ENCODE measurements at places on chromosomes 5 and 9.

DNA sequence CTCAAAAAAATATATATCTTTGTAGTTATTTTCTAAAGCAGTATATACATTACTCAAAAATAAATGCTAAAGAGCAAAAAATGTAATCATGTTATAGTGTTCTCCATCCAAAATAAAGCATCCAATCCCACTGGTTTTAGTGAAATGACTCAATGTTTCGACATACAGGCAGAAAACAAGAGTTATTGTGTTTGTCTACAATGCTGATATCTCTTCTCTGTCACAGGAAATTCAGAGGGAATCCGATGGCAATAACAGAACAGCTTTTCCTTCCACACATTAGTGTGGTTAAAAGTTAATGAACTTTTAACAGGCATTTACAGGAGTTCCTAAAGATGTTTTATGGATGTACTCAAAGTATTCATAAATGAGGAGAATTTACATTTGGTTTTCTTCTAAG lies 12.0 kb downstream of the TTC33 start:
- DNase-seq: no peak

GRCh38 chr5:34053133-34053532 lies 10.1 kb upstream of the C1QTNF3 start:
- DNase-seq: no peak

DNA sequence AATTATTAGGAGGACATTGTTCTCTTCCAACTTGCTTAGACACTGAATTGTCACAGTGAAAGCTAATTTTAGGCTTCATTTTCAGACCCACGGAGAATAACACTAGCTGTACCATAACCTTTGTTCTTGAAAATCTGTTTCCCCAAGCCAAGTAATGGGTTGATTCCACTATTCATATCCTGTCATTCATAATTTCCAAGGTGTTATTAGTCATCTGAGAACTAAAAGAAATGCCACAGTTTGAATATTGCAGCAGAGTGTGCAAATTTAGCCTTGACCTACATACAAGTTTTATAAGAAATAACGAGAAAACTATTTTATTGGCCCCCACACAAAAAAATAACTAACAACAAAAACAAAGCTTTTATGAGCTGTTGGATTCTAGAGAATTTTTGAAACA lies 148.5 kb upstream of the TYRP1 start:
- no peak for DNase-seq

- DNase-seq: no peak
Measured at GRCh38 chr5:50751064-50751657, 84.7 kb downstream of the PARP8 start.

DNA sequence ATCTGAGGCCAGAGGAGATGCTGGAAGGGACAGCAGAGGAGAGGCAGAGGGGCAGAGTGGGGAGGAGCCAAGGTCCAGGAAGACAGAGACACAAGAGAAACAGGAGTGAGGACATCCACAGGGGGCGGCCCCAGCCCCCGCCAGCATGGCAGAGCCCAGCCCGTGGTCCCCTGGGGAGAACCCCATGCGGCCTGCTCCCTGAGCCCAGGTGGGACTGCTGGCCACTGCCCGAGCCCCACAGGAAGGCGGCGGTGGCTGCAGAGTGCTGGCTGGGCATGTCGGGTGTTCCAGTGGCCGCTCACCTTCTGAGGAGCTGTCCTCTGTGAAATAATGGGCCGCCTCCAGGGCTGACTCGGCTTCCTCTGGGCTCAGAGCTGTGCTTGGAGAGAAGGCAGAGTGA lies 8.9 kb upstream of the MRNIP start:
- DNase-seq: no peak

DNA sequence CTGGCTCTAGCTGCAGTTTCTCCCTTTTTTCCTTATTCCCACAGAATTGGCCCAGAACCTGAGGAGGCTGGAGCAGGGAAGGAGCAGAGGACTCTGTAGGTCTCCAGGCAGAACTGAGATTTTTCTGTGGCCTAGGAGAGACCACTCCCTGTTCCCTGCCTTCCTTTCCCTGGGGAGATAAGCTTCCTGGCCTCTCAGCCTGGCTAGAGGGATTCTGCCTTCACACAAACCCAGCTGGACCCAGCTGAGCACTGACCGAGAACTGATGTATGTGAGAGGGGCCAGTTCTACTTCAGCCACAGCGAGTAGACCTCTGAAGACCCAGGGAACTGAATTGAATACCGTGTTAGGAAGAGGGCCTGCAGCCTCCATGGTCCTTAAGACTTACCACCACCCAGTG lies 48.0 kb downstream of the RUSC2 start:
- no peak for DNase-seq

- no peak for DNase-seq
Measured at GRCh38 chr9:15249981-15250380, 57.0 kb downstream of the TTC39B start.

GRCh38 chr9:129166623-129167557 lies 11.2 kb downstream of the IER5L start:
- peak; percentile 93 for DNase-seq

DNA sequence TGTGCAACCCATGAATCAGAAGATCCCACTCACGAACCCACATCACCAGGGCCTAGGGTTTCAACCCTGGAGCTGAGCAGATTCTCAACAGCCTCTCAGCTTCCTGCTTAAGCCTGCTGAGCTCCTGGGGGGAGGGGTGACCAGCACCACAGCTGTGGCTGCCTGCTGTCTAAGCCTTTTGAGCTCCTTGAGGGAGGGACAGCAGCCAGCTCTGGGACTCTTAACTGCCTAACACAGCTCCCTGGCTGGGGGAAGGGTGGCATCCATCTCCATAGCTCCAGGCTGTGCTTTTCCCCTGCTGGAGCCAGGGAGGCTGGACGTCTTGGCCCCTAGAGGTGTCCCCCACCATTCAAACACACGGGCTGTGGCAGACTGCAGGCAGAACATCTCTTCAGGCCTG lies 250.3 kb downstream of the DMAC1 start:
- peak; percentile 31 for DNase-seq

- no peak for DNase-seq
Measured at GRCh38 chr5:157282150-157282549, 16.2 kb downstream of the CYFIP2 start.
